ENCODE measurements at places on chromosomes 13 and 19.

- no peak for DNase-seq
Observed at GRCh38 chr19:15911599-15912235, 13.8 kb upstream of the CYP4F2 start.

- DNase-seq = no peak
Observed at GRCh38 chr19:46624958-46625661, at the start of gene PTGIR. Gene PTGIR (minus strand): TSS chr19:46625089. CDS start chr19:46624225, 864 bp downstream.

GRCh38 chr13:30737511-30738337 lies 2.4 kb downstream of the ALOX5AP start:
- DNase-seq = no peak

- peak; percentile 23 for DNase-seq
Observed at GRCh38 chr13:30615866-30616541, 1.7 kb upstream of the USPL1 start.

DNA sequence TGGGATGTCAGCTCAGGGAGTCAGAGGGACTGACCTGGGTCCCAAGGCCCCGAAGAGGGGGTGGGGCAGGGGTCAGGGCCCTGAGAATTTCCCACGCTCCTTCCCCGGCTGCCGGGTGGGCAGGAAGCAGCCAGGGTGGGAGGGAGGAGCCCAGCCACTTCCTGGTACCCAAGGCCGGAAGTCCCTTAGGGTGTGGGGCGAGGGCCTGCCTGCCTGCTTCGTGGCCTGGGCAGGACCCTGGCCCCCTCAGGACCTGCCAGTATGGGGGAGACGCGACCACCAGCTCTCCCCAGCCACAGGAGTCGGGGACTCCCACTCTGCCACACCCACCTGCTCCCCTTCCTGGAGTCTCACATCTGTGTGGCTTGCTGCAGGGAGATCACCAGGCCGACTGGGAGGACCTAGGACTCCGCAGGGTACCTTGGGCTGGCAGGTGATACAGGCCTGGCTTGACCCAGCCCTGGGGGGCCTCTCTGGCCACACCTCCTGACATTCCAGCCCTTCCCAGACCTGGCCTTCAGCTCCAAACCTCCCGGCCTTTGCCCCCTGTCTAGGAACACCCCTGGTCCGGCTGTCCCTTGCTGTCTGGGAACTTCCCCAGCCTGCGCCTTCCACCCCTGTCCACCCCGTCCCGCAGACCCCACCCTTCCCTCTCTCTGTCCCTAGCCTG lies 9.8 kb upstream of the CIRBP start:
- peak; percentile 59 for DNase-seq

GRCh38 chr13:67630640-67631039 lies 400.5 kb upstream of the PCDH9 start:
- DNase-seq = no peak

DNA sequence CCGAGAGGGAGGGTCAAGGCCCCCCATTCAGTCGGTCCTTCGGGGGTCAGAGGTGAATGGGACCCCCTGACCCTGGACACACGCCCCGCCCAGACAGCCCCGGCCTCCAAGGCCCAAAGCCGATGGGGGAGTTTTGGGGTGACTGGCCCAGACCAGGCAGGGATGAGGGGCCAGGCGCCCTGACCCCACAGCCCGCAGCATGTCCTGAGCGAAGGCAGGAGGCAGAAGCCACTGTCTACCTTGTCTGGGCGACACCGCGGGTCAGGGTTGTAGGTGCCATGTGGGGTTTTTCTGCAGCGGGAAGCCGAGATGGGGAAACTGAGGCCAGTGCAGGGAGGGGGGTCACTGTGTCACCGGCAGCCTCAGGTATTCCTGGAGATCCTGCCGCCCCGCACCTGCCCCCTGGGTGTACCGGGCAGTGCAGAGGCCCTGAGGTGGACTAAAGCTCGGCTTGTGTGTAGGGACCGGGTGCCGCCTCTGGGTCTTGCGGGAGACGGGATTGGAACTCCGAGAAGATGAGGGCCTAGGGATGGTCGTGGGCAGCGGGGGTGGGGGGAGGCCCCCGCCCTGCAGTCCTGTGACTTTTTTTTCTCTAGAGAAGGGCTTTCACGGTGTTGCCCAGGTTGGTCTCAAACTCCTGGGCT lies 8.5 kb downstream of the ARID3A start:
- DNase-seq = no peak

- DNase-seq = no peak
Observed at GRCh38 chr19:16117594-16118033, 5.9 kb downstream of the RAB8A start.

GRCh38 chr19:2428756-2429711 lies 1.6 kb upstream of the TIMM13 start:
- DNase-seq = no peak

DNA sequence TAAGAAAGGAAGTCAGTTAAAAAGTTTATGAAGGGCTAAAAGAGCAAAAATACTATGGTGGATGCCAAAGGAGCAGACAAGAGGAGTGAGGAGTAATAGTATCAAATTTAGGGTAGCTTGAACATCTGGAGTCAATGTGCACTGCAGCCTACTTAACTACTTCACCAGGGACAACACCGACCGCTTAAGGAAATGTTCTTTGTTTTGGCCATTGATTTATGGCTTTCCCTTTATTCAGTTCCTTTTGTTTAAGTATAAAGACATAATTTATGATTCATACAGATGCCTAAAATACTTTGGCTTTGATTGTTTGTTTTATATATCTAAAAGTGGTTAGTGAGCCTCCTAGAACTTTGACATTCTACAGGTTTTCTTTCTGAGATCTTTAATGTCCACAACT lies 276.3 kb upstream of the PRR20A start:
- DNase-seq = no peak

DNA sequence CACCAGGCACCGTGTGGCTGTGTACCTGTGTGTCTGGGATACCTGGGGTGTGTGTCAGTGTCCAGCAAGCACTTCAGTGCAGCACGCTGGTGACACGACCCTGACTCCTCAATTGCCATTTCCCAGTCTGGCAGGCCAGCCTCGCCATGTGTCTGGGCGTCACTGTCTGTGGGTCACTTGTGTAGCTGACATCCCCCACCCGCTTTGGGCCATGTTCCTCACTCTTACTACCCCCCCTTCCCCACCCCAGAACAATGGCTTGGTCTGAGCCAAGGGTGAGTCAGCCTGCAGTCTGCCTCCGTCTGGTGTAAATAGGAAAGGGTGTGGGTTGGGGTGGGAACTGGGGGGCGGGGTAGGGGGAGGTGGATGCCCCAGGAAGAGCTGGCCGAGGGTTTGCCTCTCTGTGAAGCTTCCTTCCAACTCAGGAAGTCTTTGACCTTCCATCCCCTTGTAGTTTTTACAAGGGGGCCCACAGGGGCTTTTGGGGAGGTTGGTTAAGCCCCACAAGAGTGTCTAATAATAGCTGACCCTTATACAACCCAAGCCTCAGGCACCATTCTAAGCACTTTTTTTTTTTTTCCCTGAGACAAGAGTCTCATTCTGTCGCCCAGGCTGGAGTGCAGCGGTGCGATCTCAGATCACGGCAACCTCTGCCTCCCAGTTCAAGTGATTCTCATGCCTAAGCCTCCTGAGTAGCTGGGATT lies 17.6 kb downstream of the NOVA2 start:
- no peak for DNase-seq

DNA sequence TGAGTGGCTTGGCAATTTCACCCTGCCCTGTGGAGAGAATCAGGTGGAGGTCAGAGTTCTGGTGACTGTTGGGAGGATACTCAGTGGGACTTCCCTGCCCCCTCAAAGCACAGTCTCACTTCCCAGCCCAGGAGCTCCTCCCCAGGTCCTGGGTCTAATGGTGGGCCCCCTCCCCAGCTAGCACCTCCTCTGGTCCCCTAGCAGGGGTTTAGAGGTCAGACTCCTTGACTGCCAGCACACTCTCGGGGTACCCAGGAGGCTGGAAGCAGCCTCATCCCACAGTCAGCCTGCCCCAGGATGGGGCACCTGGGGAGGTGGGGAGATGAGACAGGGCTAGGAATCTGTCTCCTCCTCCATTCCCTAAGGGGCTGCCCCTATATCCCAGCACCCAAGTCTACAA lies 65.2 kb downstream of the COLGALT1 start:
- no peak for DNase-seq

GRCh38 chr13:35723821-35724220 lies 247.3 kb upstream of the MAB21L1 start:
- no peak for DNase-seq

DNA sequence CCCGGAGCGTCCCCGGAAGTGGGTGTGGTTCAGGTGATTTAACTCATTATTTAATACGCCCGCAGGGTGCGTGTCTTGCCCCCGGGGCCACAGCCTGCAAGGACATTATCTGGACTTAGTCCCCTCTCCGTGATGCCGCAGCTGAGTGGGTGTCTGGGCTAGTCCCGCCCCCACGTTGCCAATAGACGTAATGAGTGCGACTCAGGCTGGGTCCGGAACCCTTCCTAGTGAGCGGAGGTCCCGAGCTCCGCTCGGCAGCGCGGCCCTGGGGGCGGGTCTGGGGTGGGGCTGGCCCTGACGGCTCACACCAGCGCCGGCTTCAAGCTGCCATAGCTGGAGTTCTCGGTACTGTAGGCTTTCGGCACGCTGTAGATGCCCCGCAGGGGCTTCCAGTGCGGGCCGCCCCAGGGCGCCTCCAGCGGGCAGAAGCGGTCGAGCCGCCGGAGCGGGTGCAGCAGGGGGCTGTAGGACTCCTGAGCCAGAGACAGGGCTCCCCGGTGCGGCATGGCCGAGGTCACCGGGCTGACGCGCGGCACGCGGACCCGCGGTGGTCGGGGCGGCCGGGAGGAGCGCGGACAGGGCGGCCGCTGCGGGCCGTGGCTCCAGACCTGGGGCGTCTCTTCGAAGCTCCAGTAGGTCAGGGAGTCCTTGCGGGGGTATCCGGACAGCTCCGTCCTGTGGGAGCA lies 918 bp upstream of the LHB start:
- no peak for DNase-seq

- DNase-seq = no peak
Observed at GRCh38 chr19:42269478-42270345, 660 bp downstream of the CIC start.

DNA sequence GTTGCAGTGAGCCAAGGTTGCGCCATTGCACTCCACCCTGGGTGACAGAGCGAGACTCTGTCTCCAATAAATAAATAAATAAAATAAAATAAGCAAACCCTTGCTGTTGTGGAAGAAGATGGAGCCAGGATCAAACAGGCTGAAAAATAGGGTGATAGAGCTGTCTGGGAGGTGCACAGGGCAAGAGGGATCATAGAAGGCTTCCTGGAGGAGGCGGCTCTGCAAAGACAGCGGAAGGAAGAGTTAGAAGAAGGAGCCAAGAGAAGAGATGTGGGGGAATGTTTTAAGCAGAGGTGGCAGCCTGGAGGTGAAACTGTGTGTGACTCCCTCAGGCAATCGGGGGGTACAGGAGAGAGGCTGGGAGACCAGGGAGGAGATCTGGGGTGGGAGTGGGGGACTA lies 40.6 kb downstream of the ZNRF4 start:
- DNase-seq = no peak

- no peak for DNase-seq
Observed at GRCh38 chr13:113947311-113948033, 26.4 kb downstream of the C13orf46 start.

- DNase-seq = no peak
Observed at GRCh38 chr13:113777311-113778260, 18.6 kb downstream of the TMEM255B start.

DNA sequence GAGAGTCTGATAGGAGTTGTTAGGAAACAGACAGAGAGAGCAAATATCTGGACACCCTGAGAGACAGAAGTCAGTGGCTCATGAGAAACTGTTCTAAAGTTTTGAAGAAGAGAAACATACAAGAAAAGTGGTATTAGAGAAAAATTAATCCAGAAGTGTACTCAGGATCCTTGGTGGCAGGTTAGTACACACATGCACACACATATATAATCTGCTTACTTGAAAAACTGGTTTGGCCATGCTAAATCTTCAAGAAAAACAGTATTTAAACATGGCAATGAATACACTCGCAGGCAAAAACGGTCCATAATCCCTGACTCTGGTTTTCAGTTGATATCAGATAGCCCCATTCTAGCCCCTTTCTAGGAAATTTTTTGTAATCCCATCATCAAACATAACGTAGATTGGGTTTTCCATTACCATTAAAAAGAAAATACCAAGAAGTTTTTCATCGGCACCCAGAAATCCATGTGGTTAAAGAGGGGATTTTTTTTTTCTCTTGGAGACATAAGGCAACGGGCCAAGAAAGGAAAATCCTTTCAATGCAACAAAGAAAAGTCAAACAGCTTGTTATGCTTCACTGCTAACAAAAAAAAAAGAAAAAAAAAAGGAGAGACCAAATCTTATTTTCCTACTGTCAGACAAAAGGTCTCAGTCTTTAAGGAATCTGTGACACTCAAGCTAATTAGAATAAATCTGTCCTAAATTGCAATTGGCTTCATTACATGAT lies 178.0 kb upstream of the MIR17HG start:
- no peak for DNase-seq

- DNase-seq = no peak
Observed at GRCh38 chr19:29371251-29372090, 154.3 kb upstream of the VSTM2B start.

GRCh38 chr19:45152504-45153338 lies 8.1 kb downstream of the NKPD1 start:
- DNase-seq = no peak

- peak; percentile 40 for DNase-seq
Observed at GRCh38 chr19:40933025-40933424, 51.0 kb upstream of the CYP2A7 start.

- no peak for DNase-seq
Observed at GRCh38 chr19:32688311-32688710, 3.3 kb upstream of the NUDT19 start.

Data from Caki2 (cell line).